ENCODE measurements at places on chromosomes 7 and 10.

DNA sequence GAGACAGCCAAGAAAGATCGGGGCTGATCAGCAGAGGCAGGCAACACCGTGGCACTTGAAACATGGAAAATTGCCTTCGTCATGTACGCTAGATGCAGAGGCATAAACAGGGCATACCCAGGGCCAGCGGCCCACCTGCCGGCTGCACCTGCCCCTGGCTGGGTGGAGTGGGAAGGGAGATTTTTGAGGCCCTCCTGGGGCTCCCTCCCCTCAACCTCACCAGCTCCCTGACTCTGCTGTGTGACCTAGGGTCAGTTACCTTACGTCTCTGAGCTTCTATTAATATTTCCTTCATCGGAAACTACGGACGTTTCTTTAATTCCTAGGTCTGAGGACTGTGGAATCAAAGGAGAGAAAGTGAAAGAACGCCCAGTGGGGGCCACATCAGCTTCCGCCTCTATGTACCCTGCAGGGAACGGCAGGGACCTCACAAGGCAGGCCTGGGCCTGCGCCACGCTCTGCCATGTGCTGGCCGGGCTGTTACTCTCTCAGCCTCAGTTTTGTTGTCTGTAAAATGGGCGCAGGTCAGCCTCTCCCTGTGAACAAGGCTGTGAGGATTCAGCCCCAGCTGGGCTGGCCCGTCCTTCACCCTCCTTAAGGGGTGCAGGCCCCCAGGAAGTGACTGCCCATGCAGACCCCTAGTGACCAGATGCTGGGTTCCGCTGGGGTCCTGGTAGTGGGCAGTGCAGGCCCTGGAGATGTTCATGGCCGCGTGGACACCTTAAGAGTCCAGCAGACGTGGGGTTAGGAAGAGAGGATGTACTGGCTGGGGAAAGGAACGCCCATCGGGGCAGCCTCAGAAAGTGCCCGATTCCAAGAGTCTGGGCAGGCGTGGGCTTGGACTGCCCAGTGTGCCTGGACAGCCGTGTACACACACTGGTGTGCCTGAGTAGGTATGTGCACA is 22.7 kb downstream of the ELFN1 start:
- no peak for DNase-seq

DNA sequence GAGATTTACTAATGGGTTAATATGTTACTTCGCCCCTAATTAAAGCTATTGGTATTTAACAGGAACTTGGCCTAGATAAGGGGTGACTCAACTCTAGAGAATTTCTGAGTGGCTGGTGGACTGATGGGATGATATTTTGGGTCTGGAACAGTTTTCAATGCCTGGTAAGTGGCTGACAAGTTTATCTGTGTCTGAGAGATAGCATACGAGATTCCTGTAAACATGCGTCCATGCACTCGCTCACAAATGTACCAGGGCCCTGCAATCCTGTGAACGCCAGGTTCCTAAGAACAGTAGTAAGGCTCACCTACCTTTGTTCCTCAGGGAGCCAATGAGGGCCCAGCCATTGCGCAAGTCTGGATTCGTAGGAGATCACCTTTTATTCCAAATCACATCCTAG is 683.8 kb upstream of the ANKRD30A start:
- DNase-seq, result no peak

- no peak for DNase-seq
Measured at GRCh38 chr10:44949127-44949802, 10.3 kb upstream of the RASSF4 start.

DNA sequence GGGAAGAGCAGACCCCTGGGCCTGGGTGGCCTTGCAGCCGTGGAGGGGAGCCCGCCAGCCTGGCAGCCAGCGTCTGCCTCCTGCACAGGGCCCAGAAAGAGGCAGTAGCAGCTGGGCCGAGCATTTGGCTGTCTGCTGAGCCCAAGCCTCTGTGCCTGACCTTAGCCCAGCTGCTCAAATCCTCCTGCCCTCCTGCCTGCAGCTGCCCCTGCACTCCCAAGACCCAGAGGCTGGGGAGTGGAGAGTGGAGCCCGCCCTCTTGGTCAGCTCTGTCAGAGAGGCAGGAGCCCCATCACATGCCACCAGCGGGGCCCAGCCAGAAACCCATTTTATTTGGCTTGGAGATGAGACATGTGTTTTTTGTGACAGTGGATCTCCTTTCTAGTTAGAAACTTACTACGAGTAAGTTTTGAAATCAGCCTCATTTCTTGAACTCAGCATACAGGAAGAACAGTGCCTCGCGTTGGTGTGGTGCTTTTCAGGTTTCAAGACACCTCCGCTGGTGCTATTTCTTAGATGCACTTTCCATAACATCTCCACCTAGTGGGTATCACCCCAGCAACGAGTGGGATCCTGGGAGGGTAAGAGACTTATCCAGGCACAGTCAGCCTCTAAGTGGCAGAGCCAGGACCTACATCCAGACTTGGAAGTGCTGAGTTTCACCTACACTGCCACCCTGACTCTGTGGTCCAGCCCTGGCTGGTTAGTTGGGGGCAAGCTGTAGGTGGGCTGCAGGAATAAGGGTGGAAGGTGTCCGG is 477.1 kb downstream of the RPS24 start:
- no peak for DNase-seq

- DNase-seq, result no peak
Measured at GRCh38 chr7:136039577-136040345, 62.6 kb upstream of the MTPN start.
